ENCODE measurements at places on chromosomes 12 and 14.

DNA sequence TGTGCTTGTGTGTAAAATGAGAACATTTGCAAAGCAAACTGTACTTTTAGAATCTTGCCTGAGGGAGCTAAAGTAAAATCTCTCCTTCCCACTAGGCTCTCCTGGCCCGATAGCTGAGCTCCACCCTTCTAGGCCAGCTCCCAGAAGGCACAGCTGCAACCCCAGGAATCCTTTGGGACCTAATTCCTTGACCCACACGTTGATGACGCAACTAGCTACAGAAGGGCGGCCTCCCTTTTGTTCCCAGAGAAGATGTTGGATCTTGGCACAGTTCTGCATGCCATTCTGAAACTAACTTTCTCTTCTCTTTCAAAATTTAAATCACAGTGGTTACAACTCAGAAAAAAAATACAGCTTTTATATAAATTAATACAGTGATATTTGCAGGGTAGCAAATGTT lies 268.1 kb downstream of the EGLN3 start:
- peak; percentile 84 for DNase-seq

- no peak for DNase-seq
Observed at GRCh38 chr12:93896952-93897351, 219.8 kb downstream of the CRADD start.

- DNase-seq = no peak
Observed at GRCh38 chr14:52013984-52014600, 24.7 kb downstream of the RTRAF start.

GRCh38 chr14:73712540-73713180 lies 1.5 kb downstream of the PNMA1 start:
- no peak for DNase-seq

DNA sequence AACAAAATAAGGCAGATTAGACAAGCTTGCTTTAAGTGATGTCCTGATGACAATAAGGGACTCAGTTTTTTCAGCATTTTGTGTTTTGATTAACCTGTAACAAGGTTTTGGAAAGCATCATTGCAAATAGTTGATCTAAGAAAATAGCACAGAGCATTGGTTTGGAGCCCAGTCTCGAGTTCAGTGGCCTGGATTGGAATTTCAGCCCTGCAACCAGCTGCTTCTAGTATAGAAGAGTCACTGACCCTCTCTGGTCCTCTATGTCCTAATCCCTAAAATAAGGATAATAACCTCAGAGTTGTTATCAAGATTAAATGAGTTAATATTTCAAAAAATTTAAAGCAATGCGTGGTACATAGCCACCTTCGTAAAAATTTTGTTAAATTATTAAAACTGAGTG lies 25.5 kb downstream of the PDZRN4 start:
- no peak for DNase-seq
